Left renal pelvis (tissue), 4 donors: ENCODE measurements at places on chromosomes 16 and 17.
A peak's percentile ranks its signal among the peaks of the same experiment; 100 is the strongest.

GRCh38 chr16:4979736-4980660 lies 21.9 kb downstream of the SEC14L5 start:
- DNase-seq: no peak

DNA sequence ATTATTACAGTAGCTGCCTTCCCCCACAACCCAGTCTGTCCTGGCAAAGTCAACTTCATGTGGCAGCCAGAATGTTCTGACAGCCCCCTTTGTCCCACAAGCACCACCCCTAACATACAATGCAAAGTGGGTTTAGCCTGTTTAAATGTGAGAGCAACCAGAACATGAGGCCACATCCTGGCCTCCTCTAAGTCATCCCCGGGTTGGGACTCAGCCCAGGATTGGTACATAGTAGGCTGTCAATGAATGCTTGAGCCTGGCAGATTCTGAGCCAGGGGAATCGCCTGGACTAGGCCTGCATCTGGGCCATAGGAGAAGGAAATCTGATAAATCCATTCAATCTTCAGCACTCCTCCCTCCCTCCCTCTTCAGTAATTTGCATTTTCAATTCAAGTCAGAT lies 4.3 kb upstream of the ITGA3 start:
- no peak for DNase-seq

GRCh38 chr17:74330446-74330845 lies 4.4 kb downstream of the KIF19 start:
- no peak for DNase-seq

GRCh38 chr17:33924104-33924503 lies 331.0 kb upstream of the CCL2 start:
- DNase-seq: no peak

DNA sequence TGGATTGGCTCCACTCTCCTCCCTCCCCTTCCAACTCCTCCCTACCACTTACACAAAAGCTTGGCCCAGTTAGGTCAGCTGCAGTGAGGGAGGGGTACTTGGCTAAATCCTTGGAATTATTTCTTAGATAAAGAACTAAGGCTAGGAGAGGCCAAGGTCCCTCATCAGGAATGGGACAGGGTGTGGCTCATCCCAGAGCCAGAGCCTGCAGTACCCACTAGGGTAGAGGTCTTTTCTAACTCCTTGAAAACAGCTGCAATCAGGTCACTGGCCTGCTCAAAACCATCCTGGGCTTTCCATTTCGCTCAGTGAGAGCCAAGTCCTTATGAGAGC lies 1.9 kb upstream of the SLC46A1 start:
- no peak for DNase-seq

DNA sequence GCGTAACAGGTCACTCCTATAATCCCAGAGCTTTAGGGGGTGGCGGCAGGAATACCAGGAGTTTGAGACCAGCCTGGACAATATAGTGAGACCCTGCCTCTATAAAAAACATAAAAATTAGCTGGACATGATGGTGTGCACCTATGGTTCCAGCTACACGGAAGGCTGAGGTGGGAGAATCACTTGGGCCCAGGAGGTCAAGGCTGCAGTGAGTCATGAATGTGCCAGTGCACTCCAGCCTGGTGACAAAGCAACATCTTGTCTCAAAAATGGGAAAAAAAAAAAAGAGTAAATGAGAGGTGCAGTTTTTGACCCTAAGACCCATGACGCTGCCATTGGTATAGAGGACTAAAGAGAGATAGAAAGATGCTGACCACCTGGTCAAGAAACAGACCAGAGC lies 16.1 kb downstream of the PARN start:
- no peak for DNase-seq

GRCh38 chr17:47941246-47942095 lies at the start of gene PNPO:
PNPO (plus strand) TSS chr17:47941571; CDS start chr17:47941676, 105 bp downstream.
- DNase-seq: peak; percentile 93
